ENCODE measurements at places on chromosomes 6 and 20.

- no peak for DNase-seq
Observed at GRCh38 chr20:25220810-25221591, 25.5 kb downstream of the ENTPD6 start.

GRCh38 chr6:25042036-25042521 lies 106.3 kb upstream of the RIPOR2 start:
- no peak for DNase-seq

- DNase-seq = no peak
Observed at GRCh38 chr6:82348130-82348529, 15.5 kb upstream of the TPBG start.

- DNase-seq = no peak
Observed at GRCh38 chr6:129890701-129891100, 29.6 kb upstream of the TMEM244 start.

DNA sequence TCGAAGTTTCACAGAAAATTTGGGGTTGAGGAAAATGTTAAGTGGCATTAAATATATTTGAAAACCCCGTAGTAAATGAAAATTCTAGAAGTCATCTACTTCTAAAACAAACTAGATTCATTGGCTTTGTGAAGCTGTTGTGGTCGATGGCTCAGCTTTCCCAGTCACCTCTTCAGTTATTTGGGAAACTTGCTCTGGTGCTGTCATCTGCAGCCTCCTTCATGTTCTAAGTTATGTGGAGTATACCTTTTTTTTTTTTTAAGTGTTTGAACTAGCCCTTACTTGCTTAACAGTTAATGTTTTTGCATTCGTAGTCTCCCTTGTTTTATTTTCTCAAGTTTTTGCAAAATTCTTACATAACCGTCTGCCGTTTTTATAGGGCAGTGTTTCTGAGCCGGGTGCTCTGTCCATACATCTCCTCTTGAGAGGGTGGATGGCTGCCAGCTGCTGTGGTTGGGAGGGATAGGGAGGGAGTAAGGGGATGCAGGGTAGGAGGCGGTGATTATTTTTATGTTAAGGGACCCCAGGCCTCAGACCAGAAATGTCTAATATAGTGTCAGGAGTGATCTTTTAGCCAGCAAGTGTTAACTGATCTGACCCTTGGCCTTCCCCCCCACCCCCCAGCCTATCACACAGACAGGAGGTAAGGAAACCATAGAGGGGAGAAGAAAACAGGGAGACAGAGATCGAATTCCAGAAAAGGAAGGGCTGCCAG lies 7.1 kb downstream of the RREB1 start:
- no peak for DNase-seq

- DNase-seq = no peak
Observed at GRCh38 chr20:36574366-36575135, 1.2 kb downstream of the TGIF2 start.

- no peak for DNase-seq
Observed at GRCh38 chr20:48406498-48406897, 421.3 kb downstream of the PREX1 start.

DNA sequence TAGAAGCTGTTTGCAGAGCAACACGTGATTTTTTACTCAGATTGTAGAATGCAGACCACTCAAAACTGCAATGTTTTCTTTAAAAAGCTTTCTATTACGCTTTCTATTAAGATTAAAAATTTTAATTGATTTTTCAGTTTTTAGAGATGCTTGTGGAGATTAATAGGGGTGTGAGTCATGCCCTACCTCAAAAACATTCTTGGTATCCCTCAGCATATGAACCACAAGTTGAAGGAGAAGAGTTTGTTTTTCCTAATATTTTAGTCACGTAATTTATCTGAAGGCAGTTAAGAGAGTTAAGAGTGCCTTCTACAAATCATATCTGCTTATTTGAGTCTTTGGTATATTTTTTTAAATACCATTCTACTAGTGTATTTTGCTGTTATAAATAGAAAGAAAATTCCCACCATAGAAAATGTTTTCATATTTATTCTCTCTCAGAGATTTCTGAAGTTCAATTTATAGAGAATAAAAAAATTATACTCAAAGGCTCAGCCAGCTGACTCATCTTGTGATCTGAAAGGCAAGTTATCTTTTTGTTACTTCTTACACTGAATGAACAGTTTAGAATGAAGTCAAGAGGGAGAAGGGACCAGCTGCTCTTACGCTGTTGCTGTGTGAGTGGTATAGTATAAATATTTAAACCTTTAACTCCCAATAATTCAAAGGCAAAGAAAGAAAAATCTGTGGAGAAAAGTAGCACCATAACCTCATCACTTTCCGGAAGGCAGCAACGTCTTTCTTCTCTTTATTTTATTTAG lies 7.6 kb downstream of the RIPOR2 start:
- DNase-seq = no peak

DNA sequence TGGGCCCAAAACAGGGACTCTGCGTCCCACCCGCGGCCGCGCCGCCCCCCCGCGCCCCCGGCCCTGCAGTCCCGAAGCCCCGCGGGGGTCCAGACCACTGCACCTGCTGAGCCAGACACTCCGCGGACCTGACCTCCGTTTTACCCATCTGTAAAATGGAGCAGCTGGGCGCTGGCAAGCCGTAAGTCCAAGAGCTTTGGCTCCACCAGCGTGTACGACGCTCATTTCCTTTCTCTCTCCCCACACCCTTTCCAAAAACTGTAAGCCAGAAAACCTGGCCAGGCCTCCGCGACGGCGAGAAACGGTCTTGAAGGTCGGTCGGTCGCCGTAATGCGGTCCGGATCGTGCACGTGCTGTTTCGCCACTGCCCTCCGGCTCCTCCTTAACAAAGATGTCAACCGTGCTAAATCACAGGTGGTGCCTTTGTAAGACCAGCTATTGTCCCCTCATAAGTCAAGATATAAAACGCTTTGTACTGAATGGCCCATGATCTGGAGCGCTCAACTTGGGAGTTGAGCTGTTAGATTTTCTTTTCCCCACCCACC lies 7.8 kb upstream of the NR2E1 start:
- DNase-seq = no peak

DNA sequence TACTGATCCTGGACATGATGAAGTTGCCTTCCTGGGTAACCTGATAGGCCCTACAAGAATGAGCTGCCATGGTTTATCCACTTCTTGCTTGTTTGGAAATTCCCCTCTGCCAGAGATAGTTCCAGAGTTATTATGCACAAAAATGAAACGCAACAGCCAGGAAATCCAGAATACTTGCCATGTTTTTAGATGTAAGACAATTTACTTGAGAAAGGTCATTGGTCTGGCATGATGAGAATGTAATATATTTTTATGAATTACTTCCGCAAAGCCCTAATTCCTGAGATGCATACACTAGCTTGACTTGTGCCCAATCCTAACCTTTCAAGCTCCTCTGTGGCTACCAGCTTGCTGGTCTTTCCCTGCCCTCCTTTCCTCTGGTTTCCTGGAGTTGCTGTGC lies 27.9 kb upstream of the NT5E start:
- DNase-seq = no peak

DNA sequence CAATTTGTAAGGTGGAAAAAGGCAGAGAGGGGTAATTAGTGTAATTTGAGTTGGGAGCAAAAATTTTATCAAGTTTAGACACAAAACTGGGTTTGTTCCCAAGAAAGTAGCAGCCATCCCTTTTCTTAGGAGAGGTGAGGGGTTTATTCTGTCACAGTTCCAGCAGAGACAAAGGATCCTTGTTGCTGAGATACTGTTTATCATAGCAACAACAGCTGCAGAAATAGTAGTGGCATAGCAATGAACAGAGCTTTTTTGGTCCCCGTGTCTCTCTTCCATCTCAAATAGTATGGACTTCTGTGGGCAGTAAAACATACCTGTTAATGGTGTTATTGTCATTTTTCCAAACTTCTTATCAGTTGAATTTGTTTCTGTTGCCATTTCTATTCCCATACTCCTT lies 23.9 kb downstream of the ZKSCAN8 start:
- no peak for DNase-seq

DNA sequence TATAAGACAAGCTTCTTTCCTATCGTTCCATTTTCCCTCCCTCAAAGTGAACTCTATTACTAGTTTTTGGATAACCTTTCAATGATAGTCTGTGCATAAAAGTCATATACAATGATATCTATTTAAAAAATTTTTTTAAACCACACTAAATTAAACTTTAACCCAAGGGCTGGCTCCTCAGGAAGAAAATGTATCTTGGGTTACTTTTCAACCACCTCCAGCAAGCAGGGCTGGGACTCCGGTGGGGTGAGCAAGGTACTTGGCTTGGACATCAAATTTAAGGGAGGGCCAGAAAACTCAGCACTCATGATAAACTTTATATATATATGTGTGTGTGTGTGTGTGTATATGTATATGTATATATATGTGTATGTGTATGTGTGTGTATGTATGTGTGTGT lies 13.9 kb upstream of the PPP1R3G start:
- DNase-seq = no peak

DNA sequence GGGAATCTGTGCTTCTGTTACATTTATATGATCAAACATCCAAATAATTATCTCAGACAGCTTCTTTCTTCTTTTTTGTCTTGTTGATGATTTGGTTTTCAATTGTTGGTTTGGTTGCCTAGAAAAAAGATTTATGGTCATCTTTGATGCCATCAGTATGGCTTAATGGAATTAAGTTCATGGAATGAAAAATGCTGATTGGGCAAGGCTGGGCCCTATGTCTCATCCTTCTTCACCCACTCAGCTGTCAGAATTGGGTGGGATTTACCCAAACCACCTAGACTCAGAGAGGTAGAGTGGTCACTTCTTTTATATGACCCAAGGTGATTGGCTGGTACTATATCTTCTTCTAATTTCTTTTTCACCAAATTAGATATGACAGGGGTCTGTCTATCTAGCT lies 258.3 kb downstream of the DOK5 start:
- no peak for DNase-seq

GRCh38 chr20:58224097-58224496 lies 4.4 kb downstream of the ANKRD60 start:
- DNase-seq = no peak

DNA sequence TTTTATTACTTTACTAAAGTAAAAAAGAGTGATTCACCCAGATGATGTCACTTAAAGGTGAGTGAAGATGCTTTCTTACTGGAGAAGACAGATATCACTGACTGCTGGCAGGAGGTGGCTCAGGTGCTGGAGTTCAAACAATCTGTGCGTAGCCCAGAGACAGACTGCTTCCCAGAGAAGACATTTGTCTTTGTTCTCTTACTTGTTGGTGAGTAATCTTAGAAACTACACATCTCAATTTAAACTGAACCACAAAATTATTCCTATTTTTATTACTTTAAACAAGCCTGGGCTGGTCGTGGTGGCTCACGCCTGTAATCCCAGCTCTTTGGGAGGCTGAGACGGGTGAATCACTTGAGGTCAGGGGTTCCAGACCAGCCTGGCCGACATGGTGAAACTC lies 92.2 kb downstream of the CEP162 start:
- no peak for DNase-seq

- DNase-seq = no peak
Observed at GRCh38 chr20:20329564-20329963, 38.3 kb upstream of the INSM1 start.

GRCh38 chr20:3358676-3359340 lies 48.7 kb downstream of the DNAAF9 start:
- no peak for DNase-seq

DNA sequence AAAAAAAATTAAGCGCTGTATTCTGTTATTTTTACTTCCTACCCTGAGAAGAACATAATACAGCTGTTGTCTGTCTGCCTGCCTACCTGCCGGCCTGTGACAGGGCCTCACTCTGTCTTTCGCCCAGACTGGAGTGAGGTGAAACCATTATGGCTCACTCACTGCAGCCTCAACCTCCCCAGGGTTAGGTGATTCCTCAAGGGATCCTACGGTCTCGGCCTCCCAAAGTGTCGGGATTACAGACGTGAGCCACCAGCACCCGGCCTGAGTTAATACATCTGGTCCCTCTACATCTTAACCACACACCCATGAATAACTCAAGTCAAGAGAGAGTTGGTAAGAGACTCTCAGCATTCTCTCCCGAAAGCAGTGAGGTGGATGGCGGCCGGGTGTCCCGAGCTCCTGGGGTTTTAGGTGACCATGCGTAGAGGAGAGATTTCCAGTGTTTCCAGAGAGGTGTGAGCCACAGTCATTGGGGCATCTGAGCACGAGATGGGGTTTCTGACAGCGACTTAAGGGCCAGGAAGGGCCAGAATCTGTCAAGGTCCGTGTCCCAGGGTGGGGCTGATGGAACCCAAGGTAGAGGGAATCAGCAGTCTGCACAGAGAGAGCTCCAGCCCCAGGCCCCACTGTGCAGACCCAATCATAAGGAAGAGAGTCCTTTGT lies 1954.4 kb upstream of the DEFB115 start:
- DNase-seq = no peak

- DNase-seq = no peak
Observed at GRCh38 chr6:1786455-1787453, 177.0 kb downstream of the FOXC1 start.

GRCh38 chr6:48061265-48061990 lies 49.6 kb downstream of the PTCHD4 start:
- no peak for DNase-seq

DNA sequence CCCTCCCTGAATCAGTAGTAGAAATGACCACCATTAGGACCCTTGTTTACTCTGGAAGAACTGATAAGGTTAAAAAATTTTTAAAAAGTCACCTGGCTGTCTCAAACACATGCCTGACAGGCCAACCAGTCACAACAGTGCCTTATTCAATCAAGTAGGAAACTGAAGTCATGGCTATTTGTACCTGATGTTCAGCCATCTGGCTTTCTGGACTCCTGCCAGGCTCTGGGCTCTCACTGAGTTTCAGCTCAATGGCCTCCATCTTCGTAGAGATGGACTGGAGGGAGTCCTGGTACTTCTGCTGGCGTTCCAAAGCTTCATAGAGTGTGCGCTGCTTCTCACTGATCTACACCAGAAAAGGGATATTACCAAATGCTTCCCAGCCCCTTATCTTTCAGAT lies 343.8 kb downstream of the SYNE1 start:
- DNase-seq = no peak

GRCh38 chr6:121697921-121698320 lies 262.5 kb downstream of the GJA1 start:
- DNase-seq = no peak

DNA sequence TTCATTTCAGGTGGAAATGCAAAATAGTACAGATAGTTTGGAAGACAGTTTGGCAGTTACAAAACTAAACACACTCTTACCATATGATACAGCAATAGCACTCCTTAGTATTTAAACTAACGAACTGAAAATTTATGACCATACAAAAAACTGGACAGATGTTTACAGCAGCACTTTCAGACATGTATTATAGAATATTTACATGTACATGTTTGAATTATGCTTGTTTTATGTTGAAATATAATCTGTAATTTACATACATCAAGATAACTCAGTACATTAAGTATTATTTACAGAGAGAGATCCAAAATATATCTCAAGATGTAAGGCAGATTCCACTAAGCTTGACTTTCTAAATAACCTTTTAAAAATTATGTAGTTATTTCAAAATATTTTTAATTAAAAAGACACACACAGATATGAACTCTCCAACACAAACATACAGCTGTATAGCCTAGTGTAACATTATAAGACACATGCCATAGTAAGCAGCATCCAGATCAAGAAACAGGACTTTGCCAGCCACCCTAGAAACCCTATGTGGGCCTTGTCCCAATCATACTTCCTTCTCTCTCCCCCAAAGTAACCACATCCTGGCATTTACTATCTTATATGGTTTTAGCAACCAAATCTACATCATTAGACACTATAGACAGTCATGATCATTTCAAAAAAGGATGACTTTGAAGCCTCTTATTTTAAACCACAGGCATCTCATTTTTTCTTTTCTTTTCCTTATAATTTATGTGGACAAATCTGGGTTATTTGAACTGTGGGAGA lies 82.2 kb downstream of the MAN1A1 start:
- DNase-seq = no peak
